ENCODE measurements at places on chromosomes 2 and 18.

DNA sequence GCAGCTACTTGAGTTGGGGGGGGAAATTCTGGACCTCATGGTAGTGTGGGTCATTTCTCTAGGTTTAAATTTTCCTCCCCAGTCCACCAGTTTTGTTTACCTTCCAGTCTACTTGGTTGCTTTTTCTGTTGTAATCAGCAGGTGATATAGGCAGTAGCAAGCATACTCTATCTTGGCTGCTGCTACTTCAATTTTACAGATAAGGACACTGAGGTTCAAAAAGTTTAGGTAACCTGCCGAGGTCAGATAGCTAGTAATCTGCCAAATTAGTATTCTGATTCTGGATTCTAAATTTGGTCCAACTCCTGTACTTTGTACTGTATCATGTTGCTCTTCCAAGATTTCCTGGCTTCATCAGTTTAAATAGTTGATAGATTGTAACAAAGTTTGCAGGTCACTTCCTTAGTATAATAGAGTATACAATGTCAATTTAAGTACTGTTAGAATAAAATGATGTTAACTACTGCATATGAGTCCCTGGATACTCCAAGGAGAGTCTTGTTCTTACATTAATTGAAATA is 34.7 kb downstream of the ANTXR1 start:
- DNase-seq, result no peak

GRCh38 chr18:70455731-70456130 is 166.9 kb downstream of the SOCS6 start:
- DNase-seq, result no peak

DNA sequence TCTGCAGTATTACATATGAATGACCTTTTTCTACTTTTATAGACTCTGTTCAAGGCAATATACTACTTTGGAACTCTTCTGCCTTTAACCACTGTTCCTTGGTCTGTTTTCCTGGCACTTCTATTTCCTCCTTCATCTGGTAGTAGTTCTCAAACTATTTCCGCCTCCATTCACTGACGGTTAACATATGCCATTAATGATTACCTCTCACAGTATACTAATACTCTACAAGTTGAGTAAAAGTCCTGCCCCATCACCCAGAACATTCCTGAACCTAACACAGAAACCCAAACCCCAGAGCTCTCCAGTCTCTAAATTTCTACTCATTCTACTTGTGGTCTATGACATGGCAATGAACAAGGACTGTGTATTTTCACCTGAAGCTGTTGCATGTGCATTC is 4.5 kb downstream of the GFPT1 start:
- DNase-seq, result no peak

GRCh38 chr2:112577756-112578155 is 6.7 kb upstream of the CHCHD5 start:
- no peak for DNase-seq

DNA sequence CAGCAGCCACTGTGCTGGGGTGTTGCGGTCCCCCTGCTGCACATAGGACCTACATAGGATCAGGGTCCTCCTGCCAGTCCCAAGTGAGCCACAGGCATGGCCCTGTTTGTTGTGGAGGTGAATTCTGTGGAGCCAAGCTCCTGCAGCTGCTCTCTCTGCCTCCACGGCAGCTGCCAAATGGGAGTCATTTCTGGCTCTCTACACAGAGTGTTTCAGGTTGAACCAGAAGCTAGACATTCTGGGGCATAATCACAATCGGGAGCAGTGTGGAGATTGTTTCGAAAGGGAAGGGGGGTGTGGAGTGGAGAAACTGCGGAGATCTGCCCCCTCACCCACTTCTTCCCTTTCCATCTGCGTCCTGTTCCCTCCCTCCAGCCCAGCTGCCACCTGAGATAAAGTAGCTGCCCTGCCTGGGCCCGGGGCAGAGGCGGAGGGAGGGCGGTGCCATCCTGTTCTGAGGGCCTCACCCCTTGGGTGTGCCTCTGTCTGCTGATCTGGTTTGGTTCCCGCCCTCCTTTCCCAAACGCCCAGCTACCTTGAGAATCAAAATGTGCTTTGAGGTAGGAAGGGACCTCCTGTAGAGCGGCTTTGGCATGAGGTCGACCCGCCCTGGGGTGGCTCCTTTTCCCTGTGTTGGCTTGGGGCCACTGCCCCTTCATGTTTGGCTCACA is 139.4 kb downstream of the WDSUB1 start:
- no peak for DNase-seq

Data from stimulated activated CD4-positive, alpha-beta T cell treated with anti-CD3 and anti-CD28 coated beads, Interleukin-4, amount 100 ng/mL, for 1 hour (primary cell).